ENCODE measurements at places on chromosomes 6 and 20.

DNA sequence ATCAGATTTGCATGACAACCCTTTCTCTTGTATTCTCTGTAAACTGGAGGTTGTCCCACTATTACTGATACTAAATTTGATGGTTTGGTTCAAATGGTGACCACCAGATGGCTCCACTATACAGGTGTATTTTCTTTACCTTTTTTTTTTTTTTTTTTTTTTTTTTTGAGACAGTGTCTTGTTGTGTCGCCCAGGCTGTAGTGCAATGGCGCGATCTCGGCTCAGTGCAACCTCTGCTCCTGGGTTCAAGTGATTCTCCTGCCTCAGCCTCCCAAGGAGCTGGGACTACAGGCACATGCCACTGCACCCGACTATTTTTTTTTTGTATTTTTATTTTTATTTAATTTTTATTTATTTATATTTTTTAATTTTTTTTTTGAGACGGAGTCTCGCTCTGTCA lies 6.6 kb upstream of the WTAP start:
- no peak for DNase-seq

- DNase-seq: no peak
Observed at GRCh38 chr6:35008858-35009257, 119.8 kb downstream of the ANKS1A start.

DNA sequence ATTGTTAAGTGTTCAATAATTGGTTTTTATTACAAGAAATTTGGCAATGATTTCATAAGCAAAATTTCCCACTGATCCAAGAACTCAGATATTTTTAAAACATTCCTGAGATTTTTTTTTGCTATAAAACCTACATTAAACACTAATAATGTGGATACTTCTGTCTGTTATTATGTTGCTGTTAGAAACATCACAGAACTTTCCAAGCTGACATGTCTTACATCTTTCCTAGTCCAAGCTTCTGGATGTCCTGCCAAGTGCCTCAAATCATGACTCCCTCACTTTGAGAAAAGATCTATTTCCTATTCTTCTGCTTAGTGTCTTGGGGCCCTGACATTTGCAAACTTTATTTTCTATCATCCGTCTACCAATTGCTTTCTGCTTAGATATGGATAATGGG lies 110.8 kb downstream of the RFPL4B start:
- no peak for DNase-seq

DNA sequence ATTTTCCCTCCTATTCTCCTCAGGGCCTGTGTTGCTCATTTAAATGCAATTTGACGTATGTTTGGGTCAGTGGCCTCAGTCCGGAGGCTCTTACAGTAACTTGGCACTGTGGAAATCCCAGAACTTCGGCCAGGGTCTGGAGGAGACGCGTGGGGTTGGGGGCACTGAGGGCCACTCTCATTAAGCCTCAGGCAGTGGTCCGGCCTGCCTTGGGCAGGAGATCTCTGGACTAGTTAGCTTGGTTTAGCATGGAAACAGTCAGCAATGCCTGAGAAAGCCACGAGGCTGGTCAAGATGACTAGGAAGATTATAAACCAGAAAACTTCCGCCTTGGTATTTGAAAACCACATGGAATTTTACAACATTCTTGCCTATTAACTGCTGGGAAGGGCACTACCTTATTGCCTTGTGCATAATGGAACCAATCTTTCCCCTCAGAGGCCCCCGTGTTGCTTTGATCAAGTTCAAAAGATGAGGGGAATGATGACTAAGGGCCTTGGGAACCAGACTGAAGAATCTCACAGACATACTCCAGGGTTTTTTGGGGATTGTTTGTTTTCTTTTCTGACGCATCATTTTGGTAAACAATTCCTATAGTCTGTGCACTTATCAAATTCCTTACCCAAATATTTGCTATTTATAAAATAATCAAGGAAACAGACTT lies 206.0 kb upstream of the PREP start:
- DNase-seq: peak; percentile 97

DNA sequence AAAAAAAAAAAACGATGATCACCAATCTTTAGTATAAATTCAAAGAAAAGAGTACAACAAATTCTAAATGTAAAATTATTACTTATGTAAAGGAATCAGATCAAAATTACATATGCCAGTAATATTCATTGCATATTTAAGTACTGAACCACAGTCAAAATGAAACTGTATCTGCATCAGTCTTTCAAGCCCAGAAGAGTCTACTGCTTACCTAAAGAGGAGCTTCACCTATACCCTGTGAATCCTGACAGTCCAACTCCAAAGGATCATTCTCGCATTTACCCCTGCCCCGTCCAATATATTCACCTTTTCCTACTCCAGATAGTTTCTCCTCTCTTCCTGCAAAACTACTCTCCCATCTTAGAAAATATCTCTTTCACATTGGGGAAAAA lies 9.2 kb downstream of the ATG5 start:
- no peak for DNase-seq

- no peak for DNase-seq
Observed at GRCh38 chr6:3769610-3770009, 18.1 kb upstream of the PXDC1 start.

Measured in fibroblast of skin of abdomen (primary cell).